ENCODE measurements at places on chromosomes 12 and 14.
A peak's percentile ranks its signal among the peaks of the same experiment; 100 is the strongest.

DNA sequence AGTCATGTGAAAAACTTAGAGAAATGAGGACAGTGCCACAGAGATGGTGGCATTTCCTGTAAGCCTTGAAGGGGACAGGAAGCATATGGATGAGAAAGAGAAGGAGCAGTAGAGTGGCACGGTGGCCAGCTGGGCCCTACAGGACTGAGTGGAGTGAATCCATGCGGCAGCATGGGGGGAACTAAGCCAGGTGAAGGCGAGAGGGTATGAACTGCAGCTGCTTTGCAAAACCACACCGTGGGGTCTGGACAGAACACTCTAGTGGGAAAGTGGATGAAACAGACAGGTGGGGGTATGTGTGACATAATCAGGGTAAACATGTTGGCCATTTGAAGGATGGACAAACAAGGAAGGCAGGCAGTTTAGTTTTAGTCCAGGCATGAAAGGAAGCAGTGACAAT, 10.4 kb upstream of the SYCP3 start:
- no peak for DNase-seq

- DNase-seq = no peak
Observed at GRCh38 chr12:114747012-114747858, 63.3 kb upstream of the TBX3 start.

DNA sequence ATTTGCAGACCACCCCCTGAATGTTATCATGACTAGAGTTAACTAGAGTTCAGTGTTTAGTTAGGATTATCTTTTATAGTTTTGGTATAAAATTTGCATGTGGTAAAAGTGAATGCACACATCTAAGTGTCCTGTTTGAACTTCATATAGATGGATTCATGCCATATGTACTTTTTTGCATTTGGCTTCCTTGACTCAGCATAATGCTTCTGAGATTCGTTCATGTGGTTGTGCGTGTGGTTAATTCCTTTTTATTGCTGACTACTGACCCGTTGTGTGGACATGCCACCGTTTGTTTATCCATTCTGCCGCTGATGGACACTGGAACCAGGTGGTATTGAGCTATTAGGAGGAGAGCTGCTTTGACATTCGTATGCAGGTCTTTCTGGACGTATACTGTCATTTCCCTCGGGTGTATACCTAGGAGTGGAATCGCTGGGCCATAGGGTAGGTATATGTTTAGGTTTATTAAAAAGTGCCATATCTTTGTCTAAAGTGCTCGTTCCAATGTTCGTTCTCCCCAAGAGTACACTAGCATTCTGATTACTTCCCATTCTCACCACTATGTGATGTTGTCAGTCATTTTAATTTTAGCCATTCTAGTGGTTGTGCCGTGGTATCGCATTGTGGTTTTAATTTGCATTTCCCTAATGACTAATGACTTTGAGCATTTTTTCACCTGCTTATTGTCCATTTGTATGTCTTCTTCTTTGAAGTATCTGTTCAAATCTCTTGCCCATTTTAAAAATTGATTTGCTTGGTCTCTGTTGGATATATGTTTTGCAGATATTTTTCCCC, 37.7 kb downstream of the RIN3 start:
- DNase-seq = no peak

GRCh38 chr12:18706798-18707197, 31.0 kb downstream of the PLCZ1 start:
- DNase-seq = no peak

GRCh38 chr12:123997908-123998307, 24.9 kb downstream of the ZNF664 start:
- DNase-seq = no peak

GRCh38 chr12:85971800-85972199, 97.7 kb downstream of the NTS start:
- DNase-seq = no peak

GRCh38 chr12:3698218-3698974, 54.5 kb downstream of the CRACR2A start:
- DNase-seq = peak; percentile 81

DNA sequence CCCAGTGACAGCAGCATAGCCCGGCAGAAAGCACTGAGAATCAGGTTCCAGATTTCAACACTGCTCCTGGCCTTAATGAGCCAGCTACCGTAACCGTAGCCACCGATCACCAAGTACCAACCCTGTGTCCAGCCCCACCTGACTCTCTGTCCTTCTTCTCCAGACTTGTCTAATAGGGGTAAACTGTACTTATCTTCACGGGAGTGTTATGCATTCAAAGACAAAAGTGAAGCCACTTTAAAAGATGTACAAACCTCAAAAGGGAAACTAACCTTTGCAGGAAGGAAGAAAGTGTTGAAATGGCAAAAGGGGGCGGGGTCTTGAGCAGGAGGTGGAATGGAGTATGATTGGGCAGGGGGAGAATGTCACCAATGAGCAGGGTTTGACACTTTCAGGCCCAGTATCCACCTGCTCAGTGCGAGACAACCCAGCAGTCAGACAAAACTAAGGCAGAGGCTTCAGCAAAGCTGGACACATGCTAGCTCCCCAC, 226.1 kb downstream of the CHST11 start:
- no peak for DNase-seq

- peak; percentile 52 for DNase-seq
Observed at GRCh38 chr14:54343272-54344121, 53.3 kb upstream of the CDKN3 start.

DNA sequence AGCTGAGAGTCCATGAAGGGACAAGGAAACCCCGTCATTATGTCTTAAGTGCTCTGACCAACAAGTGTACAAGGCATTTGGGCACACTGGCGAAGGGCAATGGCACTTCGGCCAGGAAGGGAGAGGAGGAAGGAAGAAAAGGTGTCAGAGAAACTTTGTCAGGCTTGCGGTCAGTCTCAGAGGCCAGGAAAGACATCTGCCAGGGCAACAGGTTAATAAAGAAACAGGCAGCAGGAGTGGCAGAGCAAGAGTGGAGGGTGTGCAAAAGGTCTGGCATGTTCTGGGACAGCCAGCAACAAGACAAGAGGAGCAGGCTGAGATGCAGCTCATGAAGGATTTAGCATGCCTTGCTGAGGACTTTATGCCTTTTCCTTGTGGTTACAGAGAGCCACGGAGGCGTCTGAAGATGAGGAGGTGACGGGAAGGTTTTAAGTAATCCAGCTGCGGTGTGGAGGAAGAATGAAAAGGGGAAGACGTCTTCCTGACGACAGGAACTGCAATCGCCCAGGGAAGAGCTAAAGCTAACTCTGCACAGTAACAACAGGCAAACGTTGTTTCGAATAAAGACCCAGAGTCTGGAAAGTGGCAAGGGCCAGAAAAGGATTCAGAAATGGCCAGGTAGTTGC, 13.1 kb downstream of the APPL2 start:
- no peak for DNase-seq

GRCh38 chr14:27392153-27392552, 794.3 kb upstream of the NOVA1 start:
- DNase-seq = no peak

DNA sequence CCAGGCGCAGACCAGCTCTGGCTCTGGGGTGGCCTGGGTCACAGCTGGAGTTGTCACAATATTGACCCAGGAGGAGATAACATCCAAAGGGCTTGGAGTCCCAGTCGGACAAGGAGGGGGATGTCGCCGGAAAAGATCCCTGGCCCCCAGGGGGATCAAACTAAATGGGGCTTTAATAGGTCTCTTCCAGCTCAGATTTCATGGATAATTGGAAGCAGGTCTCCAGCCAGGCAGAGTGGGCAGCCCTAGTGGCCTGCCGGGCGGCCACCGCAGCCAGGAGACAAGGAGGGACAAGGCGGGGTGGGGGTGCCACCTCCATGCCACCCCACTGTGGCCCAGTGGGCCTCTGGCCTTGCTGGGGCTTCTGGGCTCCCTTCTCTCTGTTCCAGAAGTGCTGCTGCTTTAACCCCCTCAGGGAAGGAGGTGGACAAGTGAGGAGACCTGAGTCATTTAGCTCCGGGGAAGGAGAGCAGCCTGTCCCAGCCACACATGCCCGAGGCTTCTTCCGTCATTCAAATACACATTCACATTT, 23.1 kb upstream of the PGF start:
- peak; percentile 63 for DNase-seq

DNA sequence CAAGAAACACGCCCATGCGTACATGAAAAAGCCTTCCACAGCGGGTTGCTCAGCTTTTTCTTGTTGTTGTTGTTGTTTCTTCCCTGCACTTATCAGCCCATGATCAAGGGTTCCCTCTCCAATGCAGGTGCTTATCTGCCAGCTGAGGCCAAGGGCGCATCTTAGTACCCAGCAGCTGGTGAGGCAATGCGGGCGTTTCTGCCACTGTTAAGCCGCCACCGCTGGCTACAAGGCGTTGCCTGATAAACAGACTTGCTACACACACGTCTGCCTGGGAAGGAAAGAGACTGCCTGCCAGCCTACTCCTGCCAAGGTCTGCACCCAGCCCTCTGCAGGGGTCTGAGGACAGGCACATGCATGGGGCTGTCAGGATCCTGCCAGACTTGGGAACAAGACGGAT, 345.9 kb downstream of the BCL11B start:
- DNase-seq = no peak

DNA sequence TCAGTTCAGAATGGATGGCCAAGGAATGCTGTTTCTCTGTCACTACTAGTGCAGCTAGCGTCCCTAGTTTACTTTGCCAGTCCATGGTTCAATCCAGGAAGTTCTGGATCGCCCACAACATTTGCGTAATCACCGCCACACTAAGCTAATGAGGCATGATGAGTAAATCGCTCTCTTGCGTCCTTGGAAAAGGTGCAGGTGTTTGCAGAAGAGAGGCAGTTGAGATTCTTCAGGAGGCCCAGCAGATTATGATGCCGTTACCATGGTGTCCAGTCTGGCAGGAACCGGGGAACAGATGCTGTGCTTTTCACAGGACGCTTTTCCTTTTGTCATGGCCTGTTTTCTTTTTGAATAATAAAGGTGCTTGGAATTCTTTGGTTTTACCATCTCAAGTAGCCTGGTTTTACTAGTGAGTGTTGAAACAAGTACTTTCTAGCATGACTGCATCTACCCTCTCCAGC, 9.0 kb downstream of the TPH2 start:
- no peak for DNase-seq

DNA sequence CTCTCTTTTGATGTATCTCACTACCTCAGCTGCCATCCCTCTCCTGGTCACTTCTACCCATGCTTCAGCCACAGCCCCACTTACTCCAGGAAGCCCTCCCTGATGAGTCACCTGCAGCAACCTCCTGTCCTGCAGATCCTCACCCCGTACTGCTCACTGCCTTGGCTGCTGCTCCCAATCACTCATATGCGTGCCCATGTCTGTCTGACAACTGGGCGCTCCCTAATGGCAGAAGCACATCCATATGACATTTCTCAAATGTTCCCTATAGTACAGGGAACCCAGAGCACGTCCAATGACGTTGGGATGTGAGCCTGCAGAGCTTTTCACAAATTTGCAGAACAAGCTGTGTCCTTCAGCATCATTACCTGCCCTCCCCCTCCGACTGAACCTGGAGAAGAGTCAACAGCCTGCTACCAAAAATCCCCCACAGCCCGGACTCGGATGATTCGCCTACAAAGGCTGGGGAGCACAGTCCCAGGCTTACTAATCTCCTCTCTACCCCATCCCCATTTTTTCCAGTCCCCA, 90.0 kb downstream of the SINHCAF start:
- DNase-seq = no peak

DNA sequence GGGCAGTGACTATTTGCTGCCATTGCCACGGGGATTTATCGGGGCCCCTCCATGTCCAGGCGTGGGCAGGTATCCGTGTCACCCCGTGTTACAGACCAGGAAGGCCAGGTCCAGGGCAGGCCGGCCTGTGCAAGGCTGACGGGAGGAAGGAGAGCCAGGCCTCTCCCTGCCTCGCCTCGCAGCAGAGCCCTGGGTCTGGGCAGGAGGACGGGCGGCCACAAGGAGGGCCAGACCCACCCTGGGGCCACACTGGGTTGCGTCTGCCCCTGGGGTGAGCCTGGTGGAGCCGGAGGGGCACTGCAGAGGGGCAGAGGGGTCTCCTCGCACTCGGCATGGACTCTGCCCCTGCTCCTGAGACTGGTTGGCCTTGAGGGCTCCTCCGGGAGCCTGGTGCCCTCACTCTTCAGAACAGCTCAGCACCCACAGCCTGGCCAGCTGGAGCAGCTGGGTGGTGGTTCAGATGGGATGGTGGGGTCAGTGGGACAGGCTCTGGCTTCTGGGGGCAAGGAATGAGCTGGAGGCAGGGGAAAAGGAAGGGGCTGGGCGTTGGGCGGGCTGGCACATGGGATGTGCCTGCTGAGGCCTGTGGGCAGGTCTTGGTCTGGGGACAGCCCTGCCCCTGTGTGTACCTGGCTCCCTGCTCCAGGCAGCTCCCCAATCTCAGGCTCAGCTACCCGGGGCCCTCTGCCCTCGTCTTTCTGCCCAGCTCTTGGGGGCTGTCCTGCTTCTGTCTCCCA, 53.9 kb downstream of the KIF26A start:
- no peak for DNase-seq

DNA sequence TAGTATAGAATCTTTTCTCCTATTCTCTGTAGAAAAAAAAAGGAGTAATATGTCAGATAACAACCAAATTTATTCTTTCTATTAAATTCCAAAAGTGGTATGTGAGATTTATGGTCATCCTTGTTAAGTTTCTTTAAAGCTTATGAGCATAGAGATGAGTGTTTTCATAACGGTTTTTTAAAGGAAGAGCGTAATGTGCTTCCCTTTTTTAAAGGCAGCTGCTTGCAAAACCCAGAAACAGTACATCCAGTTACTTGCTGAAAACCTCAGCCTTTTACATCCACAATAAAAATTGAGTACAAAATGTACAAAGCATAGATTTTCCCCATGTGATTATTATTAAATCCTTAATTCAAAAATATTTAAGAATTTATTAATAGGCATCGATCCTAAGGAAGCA, 53.6 kb upstream of the CD163 start:
- no peak for DNase-seq

GRCh38 chr12:60930151-60930550, 1330.1 kb upstream of the USP15 start:
- no peak for DNase-seq

DNA sequence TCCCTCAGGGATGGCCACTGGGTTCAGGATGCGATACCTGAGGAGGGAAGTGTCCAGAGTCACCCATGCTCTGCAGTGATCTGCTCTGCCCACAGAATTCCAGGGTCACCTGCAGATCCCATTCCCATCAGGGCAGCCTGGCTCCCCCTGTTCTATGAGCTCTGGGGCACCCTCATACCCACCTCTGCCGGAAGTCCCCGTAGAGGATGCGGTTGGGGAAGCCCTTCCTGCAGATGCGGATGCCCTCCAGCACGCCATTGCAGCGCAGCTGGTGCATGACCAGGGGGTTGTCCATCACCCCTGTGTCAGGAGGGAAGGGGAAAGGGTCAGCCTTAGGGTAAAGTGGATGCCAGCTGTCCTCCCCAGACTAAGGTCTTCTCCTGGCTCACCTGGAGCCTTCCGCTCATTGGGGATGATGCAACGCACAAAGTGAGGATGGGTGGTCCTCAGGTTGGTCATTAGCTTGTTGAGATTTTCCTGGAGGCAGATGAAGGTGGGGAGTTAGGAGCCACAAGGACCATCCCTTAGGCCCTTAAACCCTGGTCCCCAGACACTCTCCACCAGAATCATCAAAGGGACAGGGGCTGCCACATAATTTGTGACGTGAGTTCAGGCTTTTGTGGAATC, 11.2 kb downstream of the MYH6 start:
- DNase-seq = no peak

All from HTR-8/SVneo (cell line).